ENCODE measurements at places on chromosomes 3 and 15.

DNA sequence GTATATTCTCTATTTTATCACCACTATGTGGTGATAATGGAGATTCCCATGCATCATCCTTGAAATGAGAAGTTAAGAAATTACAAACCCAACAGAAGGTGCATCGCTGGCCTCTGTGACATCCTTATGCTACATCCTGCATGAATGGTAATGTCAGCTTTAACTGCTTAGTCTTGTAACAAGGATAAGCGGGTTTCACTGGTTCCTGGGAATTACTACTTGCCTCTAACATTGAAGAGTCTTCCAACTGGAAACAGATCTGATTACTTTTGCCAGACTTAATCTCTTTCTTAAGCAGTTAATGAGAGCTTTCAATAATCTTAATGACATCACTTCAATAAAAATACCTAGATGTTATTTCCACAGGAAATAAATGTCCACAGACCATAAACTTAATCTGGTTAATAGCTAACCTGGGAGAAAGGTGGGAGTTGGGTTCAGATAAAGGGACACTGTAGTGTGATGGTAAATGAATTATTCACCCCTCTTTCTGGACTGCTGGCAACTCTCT is 44.0 kb downstream of the FMN1 start:
- no peak for DNase-seq

GRCh38 chr3:51276046-51276445 is 109.0 kb upstream of the MANF start:
- no peak for DNase-seq

DNA sequence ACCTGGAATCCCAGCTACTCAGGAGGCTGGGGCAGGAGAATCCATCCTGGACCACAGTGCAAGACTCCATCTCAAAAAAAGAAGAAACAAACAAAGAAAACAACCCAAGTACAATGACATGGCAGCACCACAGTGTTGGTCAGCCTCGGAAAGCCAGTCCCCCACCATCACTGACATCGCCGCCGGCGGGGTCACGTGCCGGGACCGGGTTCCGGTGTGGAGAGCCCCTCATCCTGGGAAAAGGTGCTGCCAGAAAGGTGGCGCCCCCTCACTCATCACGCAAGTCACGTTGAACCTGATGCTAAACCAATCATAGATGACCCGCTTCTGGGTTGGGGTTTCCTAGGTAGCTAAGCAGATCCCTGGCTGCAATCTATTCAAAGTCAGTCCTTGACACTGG is 17.8 kb downstream of the QRICH1 start:
- no peak for DNase-seq

DNA sequence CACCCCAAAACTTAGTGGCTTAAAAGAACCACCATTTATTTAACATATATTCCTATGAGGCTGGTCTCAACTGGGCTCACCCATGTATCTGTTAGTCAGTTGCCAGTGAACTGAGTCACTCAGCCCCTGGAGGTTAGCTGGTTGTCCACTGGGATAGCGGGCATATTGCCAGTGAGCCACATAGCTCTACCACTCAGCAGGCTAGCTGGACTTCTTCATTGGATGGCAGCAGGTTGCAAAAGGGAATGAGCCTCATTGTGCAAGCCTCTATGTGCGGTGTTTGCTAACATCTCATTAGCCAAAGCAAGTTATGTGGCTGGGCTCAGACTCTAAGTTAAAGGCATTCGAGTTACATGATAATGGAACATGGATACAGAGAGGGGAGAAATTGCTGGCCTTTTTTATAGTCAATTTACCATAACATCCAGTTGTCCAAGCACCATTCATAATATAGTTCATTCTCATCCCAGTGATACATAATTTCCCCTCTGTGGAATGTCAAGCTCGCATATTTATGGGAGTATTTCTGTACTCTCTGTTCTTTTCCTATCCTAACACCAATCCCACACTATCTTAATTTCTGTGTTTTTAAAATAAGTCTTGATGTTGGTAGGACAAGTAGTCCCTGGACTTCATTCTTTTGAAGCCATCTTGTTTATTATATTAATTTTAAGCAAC is 8.7 kb downstream of the BTD start:
- peak; percentile 65 for DNase-seq

- DNase-seq = no peak
These were observed 984.2 kb upstream of the CFAP20DC start for GRCh38 chr3:60033901-60034453.

GRCh38 chr15:74812533-74812932 is at the start of gene LMAN1L:
TSS of gene LMAN1L (plus strand) at chr15:74812835. CDS start at chr15:74812855, 20 bp downstream.
- DNase-seq = no peak

- peak; percentile 1 for DNase-seq
These were observed 56.5 kb downstream of the VPS8 start for GRCh38 chr3:184868477-184868876.

DNA sequence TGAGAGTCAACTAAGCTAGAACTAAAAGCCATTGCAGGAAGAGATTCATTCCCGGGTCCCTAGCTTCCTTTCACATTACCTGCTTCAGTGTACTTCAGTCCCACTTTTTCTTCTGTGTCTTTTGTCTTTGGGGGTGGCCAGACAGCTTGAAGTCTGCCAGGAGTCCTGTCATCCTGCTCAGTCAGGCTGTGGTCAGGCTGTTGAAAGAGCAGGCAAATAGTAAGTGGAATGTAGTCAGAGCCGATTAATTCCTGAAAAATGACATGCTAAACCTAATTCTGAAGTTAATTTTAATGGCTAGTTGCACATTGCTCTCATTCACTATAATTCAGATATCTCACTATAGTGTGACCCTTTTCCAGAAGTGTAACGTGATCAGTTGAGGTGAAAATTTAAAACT is 129.6 kb downstream of the FMN1 start:
- DNase-seq = peak; percentile 25

All from fibroblast of villous mesenchyme (primary cell).